8988T (cell line): ENCODE measurements at places on chromosomes 16 and 17.

- DNase-seq = no peak
Measured at GRCh38 chr17:59733697-59734096, 26.2 kb downstream of the VMP1 start.

- no peak for DNase-seq
Measured at GRCh38 chr17:76702076-76702475, 8.7 kb downstream of the MXRA7 start.

- no peak for DNase-seq
Measured at GRCh38 chr16:4508806-4509205, 29.8 kb downstream of the CDIP1 start.

GRCh38 chr16:82665025-82665424 lies 38.3 kb downstream of the CDH13 start:
- no peak for DNase-seq

- no peak for DNase-seq
Measured at GRCh38 chr17:78854508-78854907, 13.9 kb upstream of the USP36 start.

DNA sequence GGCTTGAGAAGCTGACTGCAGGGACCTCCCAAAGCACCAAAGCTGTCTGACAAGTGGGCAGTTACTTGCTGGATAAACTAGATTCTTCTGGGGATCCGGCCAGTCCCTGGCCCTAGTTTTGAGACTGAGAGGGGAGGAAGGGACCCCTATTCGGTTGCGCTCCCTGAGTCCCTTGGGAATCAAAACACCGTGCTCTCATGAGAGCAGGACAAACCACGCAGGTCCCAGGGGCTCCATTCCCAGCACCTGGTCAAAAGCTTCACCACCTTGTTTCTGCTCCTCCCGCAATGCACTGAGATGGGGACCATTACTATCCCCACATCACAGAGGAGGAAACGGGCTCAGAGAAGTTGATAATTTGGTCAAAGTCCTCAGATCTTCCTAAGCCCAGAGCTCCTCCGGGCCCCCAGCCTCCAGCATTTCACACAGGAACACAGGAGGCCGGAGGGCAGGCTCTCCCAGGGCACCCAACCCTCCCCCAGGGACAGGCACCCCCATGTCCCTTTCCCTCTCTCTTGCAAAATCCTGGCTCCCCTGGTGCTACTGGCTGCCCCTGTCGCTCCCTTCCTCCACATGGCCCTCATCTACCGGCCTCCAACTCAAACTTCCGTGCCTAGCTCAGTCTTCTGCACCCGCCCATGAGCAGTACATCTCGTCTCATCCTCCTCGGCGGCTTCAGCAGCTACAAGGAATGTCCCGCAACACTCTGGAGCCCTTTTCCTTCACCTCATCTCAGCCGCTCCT lies 3.3 kb downstream of the TRIM65 start:
- no peak for DNase-seq

GRCh38 chr17:81027591-81028505 lies 7.1 kb upstream of the BAIAP2 start:
- no peak for DNase-seq

DNA sequence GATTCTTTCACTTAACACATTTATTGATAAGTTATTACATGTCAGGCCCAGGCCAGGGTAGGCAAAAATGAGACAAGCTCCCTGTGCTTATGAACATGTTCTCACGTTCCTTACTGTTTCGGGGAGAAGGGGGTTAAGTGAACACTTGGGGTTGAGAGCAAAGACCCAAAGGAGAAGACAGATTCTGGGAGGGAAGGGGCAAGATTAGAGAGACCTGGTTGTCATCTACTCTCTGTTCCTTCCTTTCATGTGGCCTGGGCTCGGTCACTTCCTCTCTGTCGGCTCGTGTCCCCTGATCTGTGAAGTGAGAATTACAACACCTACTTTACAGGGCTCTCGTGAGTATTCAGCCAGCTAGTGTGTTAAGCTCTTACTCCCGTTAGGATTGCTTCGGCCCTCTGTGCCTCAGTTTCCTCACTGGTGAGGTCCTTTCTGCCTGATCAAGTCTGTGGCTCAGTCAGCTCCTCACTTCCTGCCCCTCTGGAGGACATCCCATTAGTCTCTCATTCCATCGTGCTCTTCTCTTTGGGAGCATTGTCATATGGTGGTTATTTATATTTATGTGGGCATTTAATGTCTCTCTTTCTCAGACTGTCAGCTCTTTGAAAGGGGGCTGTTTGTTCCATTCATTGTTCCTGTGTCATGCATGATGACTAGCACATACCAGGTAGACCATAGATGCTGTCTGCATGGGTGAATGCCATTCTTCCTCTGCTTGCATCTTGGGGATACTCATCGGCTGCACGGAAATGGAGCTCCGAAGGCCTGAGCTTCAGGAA lies 38.9 kb downstream of the PLCG2 start:
- DNase-seq = no peak

DNA sequence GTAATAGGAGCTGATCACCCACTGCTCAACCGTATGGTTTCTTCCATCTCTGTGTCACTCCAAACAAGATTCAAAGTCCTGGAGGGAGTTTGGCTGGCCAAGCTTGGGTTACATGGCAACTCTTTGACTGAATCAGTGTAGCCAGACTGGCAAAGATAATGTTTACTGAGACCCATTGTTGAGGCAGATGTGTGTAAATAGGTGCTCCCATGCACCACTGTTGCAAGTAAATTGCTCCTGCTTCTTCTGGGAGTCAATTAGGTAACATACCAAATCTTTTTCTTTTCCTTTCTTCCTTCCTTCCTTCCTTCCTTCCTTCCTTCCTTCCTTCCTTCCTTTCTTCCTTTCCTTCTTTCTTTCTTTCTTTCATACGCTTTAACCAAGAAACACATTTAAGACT lies 86.3 kb upstream of the DHX40 start:
- no peak for DNase-seq

- DNase-seq = no peak
Measured at GRCh38 chr16:83365166-83365565, 442.6 kb upstream of the HSBP1 start.

DNA sequence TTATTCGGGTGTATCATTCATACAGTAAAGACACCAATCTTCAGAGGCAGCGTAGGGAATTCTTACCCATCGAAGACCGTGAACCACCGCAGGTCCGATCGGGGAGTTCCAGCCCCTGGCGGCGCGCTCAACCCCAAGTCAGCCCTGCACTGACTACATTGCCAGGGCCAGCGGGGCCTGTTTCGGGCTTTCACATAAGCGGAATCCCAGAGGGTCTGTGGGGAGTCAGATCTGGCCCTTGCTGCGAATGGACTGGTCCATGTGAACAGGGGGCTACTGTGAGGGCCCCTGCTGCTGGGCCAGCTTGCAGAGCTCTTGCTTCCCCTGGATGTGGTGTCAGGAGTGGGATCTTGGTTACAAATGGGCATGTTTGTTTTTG lies 7.6 kb downstream of the PDE6G start:
- DNase-seq = no peak
